Natural killer cell (primary cell): ENCODE measurements at places on chromosomes 5 and 9. TPM values are rescaled to one million over a fixed set of nuclear protein-coding genes. Genes with fewer than 3 reads are reported as not detected.

DNA sequence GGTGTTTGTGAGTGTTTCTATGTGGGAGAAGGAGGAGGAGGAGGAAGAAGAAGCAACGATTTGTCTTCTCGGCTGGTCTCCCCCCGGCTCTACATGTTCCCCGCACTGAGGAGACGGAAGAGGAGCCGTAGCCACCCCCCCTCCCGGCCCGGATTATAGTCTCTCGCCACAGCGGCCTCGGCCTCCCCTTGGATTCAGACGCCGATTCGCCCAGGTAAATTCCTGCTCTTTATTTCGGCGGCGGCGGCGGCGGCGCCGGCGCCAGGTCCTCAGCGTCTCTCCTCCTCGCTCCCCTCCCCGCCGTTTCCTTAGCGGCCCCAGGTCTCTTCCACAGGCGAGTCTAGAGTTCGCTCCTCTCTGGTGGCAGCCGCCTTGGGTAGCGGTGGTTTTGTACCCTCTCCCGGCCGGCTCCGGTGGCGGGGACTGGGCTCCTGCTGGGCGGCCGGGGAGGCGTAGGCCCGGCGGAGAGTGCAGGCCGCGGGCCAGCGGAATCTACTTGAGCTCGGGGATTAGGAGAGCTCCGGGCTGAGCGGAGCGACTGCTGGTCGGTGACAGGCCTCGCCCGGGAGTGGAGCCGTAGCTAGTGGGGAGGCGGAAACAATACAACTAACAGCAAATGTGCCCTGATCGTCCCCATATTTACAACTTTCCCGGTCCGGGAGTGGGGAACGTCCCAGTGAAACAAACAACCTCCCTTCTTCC, 547 bp downstream of the NIPBL start:
- DNase-seq = peak; percentile 77

DNA sequence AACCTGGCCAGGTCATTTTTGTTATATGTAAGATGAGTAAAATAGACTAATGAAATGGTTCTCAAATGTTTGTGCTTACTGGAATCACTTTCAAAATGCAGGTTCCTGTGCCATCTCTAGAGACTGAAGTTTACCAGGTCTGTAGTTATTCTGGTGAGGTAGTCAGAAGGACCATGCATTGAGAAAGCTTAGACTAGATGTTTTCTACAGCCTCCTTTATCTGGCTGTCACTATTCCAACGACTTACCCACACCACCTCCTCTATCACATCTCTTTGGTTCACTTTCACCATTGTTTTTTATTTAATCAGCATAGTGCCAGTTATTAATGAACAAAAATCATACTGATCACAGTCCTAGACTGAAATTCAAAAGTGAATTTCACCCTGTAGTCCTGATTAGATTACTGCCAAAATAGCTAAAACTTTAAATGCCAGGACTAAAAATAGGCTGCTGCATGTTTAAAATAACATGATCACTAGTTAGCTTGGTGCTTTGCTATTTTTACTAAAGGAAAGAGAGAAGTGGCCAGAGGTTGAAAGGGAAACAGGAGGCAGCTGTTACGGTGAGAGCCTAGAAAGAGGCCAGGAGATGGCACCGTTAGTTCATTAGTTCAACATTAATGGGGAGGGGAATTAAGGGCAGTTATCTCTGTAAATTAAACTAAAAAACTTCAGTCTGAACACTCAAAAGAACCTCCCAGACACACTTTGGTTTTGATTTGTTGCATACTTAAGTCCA, 13.9 kb upstream of the FNIP1 start:
- DNase-seq = peak; percentile 52

The EFNA5 gene
- 2.2 TPM for total RNA-seq

The SPATA6L gene
- 4.7 TPM for total RNA-seq

DNA sequence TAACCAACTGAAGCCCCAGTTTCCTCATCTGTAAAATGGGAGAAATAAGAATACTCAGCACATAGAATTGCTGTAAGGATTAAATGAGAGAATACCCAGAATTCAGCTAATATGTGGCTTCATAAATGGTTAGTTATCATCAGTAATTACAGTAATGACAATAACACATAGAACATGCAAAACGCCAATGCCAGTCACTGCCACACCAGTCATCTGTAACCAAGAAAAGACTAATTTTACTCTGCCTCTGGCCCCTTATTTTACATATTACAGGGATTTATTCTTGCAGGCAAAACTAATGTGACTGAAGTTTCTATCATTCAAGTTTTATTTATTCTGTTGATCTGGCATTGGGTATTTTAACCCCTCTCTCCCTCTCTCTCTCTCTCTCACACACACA, 46.5 kb downstream of the EBF1 start:
- no peak for DNase-seq

GRCh38 chr9:100479820-100480219, 6.9 kb downstream of the TMEFF1 start:
- no peak for DNase-seq

DNA sequence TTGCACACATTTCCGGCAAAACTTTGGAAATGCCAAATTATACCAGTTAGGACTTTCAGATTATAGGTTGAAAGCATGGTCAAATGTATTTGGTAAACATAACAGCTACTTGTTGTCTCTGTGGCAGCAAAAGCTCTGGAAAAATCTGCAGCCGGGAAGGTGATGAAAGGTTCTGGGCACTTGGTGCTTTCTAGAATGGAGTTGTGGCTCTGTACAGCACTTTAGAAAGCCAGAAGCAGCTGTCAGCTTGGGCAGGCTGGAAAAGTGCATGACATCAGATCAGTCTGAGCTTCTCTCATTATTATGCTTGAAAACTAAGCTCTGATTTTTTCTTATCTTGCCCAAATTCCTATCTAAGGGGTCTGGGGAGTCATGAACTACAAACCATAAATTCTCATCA, 118.6 kb upstream of the MAST4 start:
- DNase-seq = no peak

The CSF2 gene
- 0.65 TPM for total RNA-seq

The SLCO6A1 gene
- not detected for total RNA-seq

The PCDH12 gene
- total RNA-seq = not detected

DNA sequence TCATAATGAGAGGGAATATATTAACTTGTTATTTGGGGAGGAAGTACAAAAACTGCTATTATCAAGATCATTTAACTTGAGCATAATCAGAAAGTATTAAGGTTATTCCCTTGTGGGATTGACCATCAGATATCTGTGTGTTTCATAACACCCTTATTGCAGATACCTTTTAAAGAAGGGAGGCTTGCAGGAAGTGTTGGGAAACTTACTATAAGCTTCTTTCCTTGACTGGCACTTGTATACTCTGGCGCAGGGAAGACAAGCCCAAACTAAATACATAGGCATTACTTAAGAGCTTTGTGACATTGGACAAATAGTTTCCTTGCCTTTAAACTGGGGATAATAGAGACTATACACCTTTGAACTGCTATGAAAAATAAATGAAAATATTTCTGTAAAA, 50.9 kb downstream of the PIK3R1 start:
- no peak for DNase-seq

GRCh38 chr5:140351609-140352334, 5.4 kb upstream of the HBEGF start:
- peak; percentile 88 for DNase-seq

The LHX3 gene
- total RNA-seq = not detected

DNA sequence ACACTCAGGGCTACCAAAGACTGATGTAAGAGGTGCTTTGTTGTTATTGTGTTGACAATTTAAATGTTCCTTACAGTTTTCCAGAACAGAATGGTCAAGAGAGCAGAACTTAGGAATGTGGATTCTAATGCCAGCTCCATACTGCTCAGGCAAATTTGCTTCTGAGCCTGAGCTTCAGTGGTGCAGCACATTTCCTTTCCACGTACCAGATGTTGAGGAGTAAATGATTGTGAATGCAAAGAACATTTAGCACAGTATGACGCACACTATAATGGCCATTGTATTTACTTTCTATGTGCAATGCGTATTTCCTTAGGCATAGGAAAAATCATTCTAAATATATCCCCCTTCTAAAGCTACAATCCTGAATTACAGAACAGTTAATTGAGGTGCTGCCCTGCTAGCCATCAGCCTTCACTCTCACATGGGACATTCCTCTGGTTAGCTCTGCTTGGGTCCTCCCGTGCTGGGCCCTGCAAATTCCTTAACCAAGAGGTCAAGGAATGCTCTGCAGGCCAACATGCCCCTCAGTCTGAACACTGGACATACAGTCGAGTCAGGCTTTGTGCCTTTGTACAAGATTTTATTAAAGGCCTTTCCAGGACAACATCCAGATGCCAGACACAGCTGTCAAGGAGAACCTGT, 21.1 kb upstream of the TMEM174 start:
- no peak for DNase-seq

- DNase-seq = no peak
These were observed 3.2 kb downstream of the PAPPA start for GRCh38 chr9:116156621-116157314.

GRCh38 chr5:176727983-176728675, 80.8 kb downstream of the TSPAN17 start:
- no peak for DNase-seq

GRCh38 chr5:179553875-179554274, 3.5 kb downstream of the RUFY1 start:
- DNase-seq = no peak

The CMBL gene
- total RNA-seq = not detected

The PCDHGB6 gene
- total RNA-seq = 5.9 TPM
